Activated CD4-positive, alpha-beta memory T cell treated with anti-CD3 and anti-CD28 coated beads for 36 hours (primary cell): ENCODE measurements at places on chromosomes 2 and 18.

DNA sequence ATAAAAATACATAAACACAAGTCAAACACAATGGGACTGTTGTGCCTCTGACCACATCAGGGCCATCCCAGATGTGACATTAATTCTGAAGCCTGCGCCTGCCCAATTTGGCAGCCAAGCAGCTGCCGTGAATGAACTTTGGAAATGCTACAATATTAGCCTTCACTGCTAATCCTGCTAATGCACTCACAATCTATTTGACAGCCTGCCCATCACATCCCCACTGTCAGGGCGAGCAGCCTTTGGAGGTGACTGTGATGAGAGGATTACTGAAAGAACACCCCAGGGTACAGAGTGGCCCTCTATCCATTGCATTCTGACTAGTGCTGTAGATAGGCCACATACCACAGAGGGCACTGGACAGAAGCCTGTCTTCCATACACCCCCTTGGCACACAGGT is 21.6 kb downstream of the OSR1 start:
- DNase-seq: no peak

DNA sequence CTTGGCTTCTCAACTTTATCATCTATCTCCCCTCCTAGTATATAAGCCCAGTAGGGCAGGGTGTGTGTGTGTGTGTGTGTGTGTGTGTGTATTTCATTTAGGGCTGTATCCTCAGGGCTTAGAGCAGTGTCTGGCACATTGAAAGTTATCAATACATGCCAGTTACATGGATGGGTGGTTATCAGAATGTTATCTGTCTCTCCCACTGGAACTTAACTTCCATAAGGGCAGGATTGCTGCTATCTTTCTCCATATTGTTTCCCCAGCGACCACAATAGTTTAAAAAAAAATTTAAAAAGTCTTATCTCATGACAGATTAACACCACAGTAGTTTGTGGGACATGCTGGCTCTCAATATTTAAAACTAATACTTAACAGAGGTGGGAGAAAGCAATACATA is 488.9 kb downstream of the PLCL1 start:
- no peak for DNase-seq

DNA sequence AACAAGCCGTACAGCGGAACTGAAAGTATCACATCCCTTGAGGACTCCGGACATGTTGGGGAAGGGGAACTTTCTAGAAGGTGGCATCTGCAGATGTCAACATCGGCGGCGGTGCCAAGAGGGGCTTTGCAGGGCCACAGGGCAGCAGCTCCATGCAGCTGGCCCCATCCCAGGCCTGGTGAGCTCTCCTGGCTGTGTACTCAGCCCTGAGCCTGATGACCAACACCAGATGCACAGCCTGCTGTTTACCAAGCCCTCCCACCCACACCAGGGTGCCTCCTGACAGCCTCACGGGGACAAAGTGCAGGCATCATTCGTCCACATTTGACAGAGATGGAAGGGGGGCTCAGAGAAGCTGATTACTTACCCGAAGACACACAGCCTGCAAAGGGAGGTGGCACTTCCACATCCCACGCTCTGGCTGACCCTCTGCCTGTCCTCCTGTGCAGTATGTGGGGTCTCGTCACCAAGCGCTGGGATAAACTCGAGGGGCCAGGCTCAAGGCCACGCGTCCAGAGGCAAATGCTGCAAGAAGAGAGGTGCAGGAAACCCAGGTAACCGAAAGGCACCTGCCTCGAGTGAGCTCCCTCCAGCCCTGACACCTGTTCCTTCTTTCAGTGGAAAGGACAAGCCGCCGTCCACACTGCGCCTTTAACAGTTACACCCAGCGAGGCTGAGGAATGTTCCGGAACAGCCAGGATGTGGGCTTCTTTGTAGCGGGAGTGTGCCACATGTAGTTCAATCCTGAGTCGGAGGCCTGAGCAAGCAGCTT is 69.0 kb upstream of the ASAP2 start:
- no peak for DNase-seq

GRCh38 chr18:27213123-27213717 is 28.1 kb upstream of the CHST9 start:
- no peak for DNase-seq

DNA sequence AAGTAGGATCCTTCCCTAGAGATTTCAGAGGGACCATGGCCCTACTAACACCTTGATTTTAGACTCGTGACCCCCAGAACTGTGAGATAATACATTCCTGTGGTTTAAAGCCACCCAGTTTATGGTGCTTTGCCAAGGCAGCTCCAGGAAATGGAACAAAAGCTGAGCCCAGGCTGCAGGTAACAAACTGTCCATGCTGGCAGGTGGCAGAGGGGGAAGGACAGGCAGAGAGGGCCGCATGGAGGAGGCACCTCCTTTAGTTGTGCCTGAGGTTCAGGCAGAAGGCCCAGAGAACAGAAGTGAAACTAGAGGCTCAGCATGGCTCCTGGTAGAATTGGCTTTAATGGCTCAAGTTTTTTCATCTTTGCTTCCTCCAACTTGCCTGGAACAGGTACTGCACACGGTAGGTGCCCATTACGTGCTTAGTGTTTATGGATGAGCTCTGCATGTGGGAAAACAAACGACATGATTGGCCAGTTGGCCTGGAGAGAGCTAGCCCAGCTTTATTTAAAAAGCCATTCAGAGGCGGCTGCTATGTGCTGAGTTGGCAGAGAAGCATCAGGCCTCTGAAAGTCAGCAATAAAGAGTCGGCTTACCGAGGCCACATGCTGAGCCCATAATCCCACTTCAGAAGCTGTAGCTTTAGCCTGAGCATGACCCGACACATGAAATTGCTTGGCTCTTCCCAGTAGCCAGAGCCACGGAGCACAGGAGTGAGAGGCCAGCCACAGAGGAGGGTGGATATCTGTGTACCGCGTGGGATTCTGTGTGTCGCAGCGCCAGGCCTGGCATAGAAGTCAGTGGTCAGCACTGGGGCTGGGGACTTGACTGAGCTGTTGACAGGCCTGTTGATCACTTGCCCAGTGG is 36.5 kb downstream of the HS1BP3 start:
- DNase-seq: no peak

DNA sequence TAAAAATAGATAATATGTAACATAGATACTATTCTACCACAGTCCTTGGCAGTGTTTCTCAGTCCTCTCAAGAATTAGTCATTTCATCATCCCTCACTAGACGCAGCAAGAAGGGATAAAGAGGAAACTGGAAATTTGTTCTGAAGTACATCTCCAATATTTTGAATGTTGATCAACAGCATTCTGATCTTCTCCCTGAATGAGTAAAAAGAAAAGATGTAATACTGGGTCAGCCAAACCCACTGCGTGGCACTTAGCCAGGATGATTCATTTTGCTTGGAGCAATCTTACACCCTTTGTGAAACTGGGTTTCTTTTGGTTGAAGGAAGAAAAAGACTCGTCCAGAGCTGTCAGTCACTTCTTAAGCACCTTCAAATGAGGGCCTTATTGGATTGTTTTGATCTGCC is 54.1 kb downstream of the TAF1B start:
- DNase-seq: peak; percentile 89

GRCh38 chr2:173652311-173652710 is 297.6 kb downstream of the CDCA7 start:
- DNase-seq: no peak

GRCh38 chr2:235860111-235860510 is 308.1 kb downstream of the GBX2 start:
- no peak for DNase-seq

DNA sequence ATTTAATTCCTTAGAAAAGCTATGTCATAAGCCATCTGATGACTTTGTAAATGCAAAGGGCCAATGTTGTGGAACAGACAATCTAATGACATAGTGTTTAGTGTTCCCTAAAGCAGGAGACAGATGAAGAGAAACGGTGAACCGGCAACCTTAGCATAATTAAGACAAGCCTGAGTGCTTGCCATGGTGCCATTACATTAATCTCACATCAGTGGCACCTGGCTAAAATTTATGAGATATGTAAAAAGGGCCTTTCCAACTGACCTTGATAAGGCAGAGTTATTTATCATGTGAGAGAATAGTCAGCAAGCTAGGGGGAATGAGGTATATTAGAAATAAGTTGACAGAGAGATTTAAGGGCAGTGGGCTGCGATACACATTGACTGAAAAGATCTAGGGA is 261.8 kb downstream of the ERBB4 start:
- DNase-seq: no peak

DNA sequence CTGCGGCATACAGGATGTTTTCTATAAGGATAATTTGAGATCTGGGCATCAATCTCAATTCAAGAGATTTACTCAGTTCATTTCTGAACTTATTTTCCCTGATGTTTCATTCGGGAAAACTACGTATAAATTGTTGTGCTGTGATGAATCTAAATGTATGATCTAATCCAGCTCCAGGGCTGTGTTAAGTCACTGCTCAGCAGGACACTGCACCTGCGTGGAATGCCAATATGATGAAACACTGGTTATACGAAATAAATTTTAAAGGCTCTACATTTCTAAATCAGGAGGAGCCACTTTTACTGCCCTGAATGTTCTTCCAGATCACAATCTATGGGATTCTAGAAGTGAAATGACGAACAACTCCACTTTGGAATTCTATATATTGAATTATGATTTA is 259.0 kb downstream of the HNMT start:
- DNase-seq: no peak

GRCh38 chr2:203994735-203995134 is 58.2 kb downstream of the ICOS start:
- DNase-seq: no peak

GRCh38 chr2:112184121-112184520 is 45.9 kb downstream of the FBLN7 start:
- DNase-seq: no peak

GRCh38 chr2:150431561-150432311 is 55.7 kb downstream of the RND3 start:
- no peak for DNase-seq

DNA sequence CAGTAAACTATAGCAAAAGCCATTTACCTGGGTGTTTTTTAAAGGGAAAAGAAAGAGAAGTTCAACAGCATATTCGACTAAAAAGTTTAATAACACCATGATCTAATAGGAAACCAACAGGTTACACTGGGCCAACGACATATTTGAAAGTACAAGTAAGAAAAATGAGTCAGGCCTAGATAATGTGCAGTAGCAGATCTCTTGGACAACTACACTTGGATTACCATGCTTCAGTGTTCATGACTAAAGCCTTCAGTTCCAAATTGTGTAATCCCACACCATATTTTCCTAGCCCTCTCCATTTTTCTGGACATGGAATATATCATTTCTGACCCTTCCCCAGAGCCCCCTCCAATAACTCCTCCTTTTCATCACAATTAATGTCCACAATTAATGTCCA is 39.1 kb upstream of the FIGN start:
- no peak for DNase-seq

- DNase-seq: no peak
These were observed 392 bp downstream of the ST8SIA3 start for GRCh38 chr18:57352761-57353136.

DNA sequence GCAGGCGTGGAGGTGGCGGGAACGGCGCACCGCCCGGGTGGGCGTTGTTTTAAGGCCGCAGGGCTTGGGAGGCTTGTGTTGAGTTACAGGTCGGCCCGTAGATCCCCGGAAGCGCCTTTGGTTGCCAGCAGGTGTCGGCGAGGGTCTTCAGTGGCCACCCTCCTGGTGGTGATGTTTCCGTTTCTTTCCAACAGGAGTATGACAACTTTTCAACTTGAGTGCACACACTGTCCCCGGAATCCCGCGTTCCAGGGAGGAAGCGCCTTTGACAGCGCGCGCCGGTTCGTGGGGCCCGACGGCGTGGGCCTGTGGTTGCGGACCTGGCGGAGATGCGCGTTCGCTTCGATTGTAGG is 1.0 kb upstream of the HDAC4 start:
- no peak for DNase-seq

DNA sequence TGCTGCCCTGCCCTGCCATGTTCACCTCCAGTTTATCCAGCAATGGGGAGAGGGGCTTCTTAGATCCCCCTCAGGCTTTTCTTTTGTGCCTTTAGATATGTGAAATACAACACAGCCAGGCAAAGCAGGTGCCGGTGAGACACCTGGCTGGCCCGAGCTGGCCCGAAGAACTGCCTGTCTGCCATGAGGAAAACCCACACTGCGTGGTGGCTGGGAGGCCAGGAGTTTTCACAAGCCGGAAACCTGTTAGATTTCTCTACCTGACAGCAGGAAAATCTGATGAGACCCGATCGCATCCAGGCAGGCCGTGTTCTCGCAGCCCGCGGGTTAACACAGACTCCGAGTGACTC is 5.7 kb upstream of the GAL3ST2 start:
- DNase-seq: no peak

GRCh38 chr2:107068069-107068916 is 182.3 kb upstream of the ST6GAL2 start:
- no peak for DNase-seq

GRCh38 chr2:3500326-3500899 is 18.9 kb downstream of the ADI1 start:
- no peak for DNase-seq

GRCh38 chr2:29463181-29463900 is 348.1 kb downstream of the CLIP4 start:
- no peak for DNase-seq

DNA sequence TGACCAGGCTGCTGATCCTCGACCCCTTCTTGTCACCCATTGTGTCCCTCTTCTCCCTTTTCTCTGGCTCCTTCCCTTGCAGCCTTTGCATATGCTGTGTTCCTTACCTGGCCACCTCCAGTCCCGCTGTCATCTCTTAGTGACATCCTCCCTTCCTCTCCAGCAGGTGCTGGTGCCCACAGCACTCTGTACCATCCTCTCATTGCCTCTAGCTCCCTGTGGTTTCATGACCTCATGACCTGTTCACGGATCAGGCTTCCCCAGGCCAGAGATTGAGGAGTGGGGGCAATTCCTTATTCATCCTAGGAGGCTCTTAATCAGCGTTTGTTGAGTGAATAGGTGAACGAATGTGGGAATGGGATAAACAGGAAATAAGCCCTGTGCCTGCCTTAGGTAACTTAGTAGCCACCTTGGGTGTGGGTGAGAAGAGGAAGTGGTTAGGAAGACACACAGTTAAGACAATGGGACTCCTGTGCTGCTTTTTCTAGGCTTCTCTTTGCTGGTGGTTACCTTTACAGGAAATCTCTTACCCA is 35.5 kb downstream of the ITGA6 start:
- peak; percentile 46 for DNase-seq

DNA sequence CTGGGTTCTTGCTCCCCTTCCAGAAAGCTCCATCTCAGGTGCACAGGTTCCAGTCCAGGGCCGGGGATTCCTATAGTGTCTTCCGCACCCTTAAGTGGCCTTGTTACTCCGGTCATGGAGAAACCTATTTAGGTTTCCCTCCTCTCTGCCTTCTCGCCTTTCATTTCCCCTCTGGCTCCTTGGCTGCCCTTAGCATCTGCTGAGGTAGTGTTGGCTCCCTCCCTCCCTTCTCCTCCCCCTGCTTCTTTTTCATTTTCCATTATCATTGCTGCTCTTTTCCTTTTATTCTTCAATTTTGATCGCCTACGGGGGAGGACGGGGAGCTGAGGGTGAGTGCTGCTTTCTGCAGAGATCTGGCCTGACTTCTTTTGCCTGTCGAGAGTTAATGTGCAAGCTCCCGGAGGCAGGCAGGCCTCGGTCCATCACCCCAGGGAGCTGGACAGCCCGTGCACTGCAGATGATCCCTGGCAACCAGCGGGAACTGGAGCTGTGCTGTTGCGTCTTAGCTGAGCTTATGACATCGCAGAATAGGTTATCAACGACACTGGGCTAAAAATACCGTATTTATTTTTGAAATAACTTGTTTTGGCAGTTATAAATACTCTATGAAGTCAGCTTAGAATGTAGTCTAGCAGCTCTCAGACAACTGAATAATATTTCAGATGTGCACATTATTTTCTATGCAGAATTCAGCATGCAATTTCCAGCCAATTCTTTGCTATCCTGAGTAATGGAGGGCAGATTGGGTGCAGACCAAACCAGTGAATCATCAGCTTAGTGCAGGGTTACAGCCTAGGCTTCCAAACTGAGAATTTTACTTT is 141.9 kb downstream of the SLC4A3 start:
- no peak for DNase-seq

GRCh38 chr2:201977651-201978050 is 56.0 kb upstream of the FZD7 start:
- no peak for DNase-seq
